ENCODE measurements at places on chromosomes 1 and 21.

DNA sequence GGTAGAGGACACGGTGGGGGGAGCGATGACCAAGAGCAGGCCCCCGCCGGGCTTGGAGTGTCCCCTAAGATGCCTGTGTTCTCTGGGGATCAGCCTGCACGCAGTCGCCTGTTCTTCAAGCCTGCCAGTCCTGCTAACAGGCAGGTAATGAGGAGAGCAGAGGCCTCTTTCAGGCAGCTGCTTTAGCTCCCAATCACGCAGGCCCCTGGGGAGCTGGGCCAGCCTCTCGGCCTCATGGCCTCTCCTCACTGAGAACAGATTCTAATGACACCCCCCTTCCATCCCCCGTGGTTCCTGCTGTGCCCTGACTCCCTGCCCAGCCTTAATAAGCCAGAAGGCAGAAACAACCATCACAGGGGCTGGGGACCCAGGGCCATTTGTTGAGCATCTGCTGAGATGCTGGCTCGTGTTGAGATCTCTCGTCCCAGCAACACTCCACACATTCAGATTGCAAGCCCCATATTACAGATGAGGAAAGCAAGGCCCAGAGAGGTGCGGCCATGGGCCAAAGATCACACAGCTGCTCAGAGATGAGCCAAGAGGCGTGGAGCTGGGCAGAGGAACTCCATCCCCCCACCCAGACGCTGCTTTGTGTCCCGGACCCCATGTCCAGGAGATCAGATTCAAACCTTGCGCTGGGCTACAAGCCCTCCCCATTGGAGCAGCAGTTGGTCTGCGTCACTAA is 71.6 kb upstream of the CASZ1 start:
- DNase-seq: no peak

DNA sequence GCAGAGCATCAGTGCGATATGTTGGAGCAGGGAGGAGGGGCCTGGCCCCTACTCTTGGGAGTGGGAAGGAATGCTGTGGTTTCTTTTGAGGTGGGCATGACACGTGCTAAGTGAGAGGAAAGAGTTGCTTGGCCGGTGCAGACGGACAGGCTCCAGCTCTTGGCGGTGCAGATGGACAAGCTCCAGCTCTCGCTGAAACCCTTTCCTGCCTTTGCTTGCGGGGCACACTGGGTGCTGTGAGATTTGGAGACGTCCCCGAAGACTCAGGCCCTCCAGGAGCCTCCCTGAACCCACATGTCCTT is 15.9 kb downstream of the PDXK start:
- no peak for DNase-seq

DNA sequence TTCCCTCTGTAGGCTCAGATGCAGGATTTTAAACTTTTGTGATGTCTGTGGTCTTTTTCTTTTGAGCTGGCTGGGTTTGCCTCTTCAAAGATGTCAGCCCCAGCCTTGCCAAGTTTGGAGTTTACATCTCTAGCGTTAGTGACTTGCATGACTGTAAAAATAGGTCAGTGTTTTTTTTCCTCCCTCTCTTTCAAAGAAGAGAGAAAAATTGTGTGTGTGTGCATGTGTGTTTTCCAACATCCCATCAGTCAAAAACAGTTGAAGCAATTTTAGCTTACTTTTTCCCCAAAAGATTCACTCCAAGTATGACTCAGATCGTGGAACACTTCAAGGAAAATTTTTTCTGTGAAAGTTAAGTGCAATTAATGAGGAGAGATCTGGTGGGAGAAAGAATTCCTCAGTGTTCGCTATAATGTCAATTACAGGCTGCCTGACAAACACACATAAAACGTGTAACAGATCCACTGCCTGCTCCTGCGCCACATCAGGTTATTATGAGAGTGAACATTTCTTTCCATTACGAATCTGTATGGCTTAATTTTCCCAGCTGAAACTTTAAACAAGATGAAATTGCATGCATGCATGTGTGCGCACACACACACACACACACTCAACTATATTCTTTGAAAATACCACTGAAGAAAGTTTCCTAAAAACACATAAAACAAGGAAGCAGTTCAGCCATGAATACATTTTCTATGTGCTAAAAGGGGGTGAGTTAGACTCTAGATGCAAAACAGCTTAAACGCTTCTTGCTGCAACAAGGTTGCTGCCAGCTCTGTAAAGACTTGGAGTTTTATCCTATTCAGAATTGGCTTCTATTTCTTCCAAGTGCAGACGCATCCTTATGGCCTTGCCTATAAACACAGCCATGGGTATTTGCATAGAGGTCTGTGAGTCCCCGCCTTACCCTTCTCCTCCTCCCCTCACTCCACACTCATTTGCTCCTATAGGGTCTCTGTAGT is 55.5 kb downstream of the TLR5 start:
- DNase-seq: no peak

GRCh38 chr1:244970236-244970743 is 105.9 kb upstream of the HNRNPU start:
- peak; percentile 81 for DNase-seq

DNA sequence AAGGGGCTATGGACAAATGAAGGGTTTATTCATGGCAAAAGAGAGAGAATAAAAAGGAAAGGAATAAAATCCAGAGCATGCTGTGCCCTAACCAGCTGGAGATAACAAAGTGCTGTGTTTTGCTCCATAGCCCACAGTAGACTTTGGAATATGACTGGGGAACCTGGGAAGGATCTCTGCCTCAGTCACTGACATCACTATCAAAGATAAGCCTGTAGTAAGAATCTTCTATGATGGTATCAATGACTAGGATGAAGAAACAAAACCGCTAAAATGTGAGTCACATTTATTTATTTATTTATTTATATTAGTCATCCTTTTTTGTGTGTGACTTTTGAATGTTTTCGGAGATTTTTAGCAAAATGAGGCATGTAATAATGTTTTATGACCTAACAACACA is 56.3 kb downstream of the NVL start:
- no peak for DNase-seq

DNA sequence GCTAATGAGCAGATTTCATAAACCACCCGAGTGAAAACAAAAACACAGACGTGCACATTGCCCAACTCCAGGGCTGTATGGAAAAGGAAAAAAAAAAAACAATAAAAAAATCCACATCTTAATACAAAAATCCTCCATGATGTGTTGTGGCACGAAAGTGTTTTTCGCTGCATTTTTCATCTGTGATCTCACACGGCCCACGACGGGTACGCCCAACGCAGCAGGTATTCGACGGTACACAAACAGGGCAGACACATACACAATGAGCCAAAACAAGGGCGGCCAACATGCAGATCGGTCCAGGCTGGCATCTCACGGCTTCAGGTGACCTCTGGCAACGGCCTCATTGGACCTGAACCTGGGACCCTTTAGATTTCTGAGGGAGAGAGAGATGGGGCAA is 31.1 kb downstream of the CASZ1 start:
- no peak for DNase-seq

GRCh38 chr1:47705517-47706130 is 267.8 kb downstream of the FOXD2 start:
- DNase-seq: no peak

DNA sequence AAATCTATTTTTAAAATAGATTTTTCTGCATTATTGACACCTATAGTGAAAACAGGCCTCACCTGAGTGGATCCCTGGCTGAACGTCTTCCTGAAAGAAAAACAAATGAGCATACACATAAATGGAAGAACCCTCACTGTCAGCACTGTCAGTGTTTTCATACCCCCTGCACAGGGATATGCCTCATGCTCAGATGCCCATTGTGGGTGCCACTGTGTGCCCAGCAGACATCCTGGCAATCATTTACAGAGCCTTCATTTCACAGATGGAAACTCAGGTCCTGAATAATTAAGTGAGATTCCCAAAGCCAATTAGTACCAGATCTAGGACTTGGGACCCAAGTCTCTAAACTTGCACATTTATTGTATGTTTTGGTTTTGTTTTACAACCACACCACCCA is 19.9 kb downstream of the FCRL1 start:
- no peak for DNase-seq

- no peak for DNase-seq
These were observed 1.7 kb upstream of the NADK start for GRCh38 chr1:1779691-1780597.

- DNase-seq: no peak
These were observed 34.4 kb upstream of the ID3 start for GRCh38 chr1:23593556-23594148.

GRCh38 chr1:160046494-160047110 is 14.8 kb upstream of the PIGM start:
- DNase-seq: no peak

DNA sequence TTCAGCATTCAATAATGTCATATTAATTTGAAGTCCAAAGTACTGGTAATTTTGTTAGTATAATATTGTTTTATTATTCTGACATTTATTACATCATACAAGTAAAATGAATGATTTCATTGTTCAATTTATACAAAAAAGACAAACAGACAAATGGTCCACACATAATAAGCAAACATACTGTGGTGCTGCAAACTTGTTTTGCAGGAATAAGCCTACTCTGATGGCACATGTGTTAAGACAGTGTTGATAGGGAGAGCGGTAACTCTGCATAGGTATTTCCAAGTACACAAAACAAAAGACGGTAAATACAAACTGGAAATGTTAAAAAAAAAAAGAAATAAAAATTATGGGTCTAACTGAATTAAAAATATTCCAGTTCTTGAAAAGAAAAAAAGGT is 59.7 kb upstream of the DPYD start:
- no peak for DNase-seq

- no peak for DNase-seq
These were observed 10.5 kb downstream of the OTUD3 start for GRCh38 chr1:19892628-19893168.

- DNase-seq: no peak
These were observed 71.4 kb downstream of the KIF26B start for GRCh38 chr1:245226203-245226499.

DNA sequence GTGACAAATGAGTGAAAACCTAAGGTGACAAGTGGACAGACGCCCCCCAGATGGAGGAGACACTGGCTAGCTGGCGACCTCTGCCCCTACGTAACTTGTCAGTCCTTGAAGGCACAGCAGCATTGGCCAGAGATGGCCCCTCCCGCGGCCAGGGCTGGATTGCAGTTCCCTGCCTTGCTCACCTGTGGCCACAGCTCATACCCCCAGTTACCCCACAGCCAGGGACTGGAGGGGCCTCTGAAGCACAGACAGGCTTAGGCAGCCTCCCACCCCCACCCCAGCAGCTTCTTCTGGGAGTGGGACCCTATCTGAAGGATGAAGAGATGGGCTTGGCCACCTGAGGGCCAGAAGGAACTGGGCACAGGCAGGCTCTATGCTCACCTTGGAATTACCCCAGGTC is 3.7 kb downstream of the HES3 start:
- no peak for DNase-seq

DNA sequence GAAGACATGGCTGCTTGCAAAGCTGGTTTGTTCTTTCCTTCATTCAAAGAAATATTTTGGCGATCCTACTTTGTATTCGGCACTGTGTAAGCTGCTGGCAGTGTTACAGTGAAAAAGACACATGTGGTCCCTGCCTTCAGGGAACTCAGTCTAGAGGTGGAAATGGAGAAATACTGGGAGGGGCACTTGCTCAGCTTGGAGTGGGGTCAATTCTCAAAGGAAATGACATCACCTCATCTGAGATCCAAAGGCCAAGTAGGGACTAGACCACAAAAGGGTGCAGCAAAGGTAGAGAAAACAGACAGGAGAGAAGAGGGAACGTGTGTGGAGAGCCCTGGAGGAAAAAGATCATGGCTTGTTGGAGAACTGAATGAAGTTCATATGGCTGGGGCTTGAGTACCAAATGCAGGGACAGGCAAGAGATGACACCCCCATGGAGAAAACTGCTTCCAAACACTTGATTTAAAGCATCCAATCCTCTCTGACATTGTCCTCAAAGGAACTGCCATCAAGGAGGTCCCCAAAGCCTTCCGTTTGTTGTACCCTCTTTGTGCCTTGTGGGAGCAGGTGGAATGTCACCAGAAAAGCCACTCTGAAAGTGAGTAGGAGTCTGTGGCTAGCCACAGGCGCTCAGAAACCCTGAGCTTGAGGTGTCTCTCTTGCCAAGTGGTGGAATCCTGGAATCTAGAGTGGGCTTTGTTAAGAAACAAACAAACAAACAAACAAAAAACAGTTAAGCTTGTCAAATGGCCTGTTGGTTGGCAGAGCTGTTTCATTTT is 48.3 kb upstream of the TDRD10 start:
- DNase-seq: no peak

GRCh38 chr1:19033515-19033839 is 77.0 kb upstream of the IFFO2 start:
- no peak for DNase-seq

- DNase-seq: no peak
These were observed 22.4 kb upstream of the ABCD3 start for GRCh38 chr1:94395748-94396309.

GRCh38 chr1:23664837-23665795 is 26.5 kb upstream of the RPL11 start:
- no peak for DNase-seq

- peak; percentile 18 for DNase-seq
These were observed 242.3 kb downstream of the LMX1A start for GRCh38 chr1:165114022-165114888.

- DNase-seq: no peak
These were observed 225.5 kb downstream of the ATG4C start for GRCh38 chr1:63009421-63009820.

DNA sequence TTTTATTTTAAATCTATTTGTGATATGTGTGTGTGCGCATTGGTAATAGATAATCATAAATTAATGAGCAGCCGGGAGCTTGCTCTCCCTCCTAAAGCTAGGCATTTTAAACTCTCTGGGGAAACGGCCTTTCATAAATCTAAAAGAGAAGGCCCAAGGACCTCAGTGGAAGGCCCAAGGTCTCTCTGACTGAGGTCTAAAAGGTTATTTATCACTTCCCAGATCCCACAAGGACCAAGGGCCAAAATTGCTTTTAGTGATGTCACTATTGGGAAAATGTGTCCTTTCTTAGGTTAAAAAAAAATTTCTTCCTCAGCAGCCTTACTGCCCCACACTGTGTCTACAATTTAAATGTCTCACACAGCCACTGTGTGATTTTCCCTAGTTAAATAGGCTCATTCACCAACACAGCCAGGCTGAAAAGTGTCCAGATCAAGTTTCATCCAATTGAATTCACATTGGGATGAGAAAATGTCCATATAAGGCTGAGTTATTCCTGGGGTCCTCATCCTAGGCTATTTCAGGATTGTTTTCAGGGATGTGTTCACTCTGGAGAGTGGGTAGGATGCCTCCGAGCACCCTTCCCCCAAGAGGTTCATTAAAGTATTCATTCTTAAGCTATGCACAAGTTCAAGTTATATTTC is 46.1 kb downstream of the SLC44A3 start:
- DNase-seq: no peak

- no peak for DNase-seq
These were observed 77.5 kb downstream of the SLC45A1 start for GRCh38 chr1:8395433-8395866.

GRCh38 chr1:150973836-150974579 is 627 bp downstream of the CERS2 start:
- DNase-seq: no peak

DNA sequence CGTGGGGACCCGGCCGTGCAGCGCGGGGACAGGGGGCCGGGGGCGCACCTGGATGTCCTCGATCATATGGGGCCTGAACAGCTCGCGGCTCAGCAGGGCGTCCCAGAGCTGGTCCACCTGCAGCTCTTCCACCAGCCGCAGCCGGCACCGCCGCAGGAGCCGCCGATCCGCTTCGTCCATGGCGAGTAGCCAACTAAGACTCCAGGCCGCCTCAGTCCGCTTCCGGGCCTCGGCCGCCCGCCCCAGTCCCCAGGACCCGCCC is at the start of gene CASP9:
Gene CASP9 (minus strand): TSS at position 195 of the 262 bp plus-strand sequence. CDS start 15 bp downstream, at position 180.
- DNase-seq: no peak

Data from NCI-H1048 (cell line).